ENCODE measurements at places on chromosomes 6 and 20. TPM values are rescaled to one million over a fixed set of nuclear protein-coding genes. Genes with fewer than 3 reads are reported as not detected.

The STK38 gene
- total RNA-seq: 91.6 TPM

The MRAP2 gene
- total RNA-seq: not detected

The RNASET2 gene
- total RNA-seq: 151 TPM

The MAP3K4 gene
- 44.6 TPM for total RNA-seq

The TFAP2D gene
- not detected for total RNA-seq

The EPPIN gene
- not detected for total RNA-seq

The CLIC5 gene
- 5.4 TPM for total RNA-seq

Data from activated naive CD4-positive, alpha-beta T cell treated with anti-CD3 and anti-CD28 coated beads, Interleukin-2, amount 10 ng/mL, durations not matched to agents 5 hours and 36 hours (primary cell).